ENCODE measurements at places on chromosomes 4 and X.

DNA sequence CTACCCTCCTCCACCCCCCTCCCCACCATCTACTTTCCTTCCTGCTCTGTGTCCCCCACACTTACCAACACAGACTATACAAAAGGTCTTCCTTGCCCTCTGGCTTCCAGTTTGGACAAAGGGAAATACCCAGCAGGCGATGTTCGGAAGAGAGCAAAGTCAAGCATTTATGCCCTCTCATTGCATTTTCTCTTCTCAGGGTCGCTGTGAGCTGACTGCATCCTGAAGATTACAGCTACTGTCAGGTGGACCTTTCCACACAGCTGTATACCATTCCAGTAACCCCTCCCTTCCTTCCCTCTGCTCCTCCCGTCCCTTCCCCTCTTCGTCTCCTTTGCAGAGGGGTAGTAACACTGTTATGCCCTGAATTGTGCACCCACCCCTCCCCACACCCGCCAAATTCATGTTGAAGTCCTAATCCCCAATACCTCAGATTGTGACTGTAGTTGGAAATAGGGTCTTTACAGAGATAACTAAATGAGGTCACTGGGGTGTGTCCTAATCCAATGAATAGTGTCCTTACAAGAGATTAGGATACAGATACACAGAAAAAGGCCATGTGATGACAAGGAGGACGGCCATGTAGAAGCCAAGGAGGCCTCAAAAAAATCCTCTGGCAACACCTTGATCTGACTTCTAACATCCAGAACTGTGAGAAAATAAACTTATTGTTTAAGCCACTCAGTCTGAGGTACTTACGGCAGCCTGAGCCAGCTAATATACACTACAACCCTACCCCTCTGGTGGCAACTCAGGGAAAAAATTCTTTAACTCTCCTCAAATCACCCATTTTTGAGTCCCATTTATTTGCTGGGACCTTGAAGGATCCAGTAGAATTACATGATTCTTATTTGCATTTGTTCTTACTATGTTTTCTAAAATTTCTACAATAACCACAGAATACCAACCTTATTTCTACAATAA lies 11.7 kb downstream of the MORF4L2 start:
- no peak for DNase-seq

GRCh38 chr4:137389911-137390520 lies 142.3 kb downstream of the PCDH18 start:
- no peak for DNase-seq

DNA sequence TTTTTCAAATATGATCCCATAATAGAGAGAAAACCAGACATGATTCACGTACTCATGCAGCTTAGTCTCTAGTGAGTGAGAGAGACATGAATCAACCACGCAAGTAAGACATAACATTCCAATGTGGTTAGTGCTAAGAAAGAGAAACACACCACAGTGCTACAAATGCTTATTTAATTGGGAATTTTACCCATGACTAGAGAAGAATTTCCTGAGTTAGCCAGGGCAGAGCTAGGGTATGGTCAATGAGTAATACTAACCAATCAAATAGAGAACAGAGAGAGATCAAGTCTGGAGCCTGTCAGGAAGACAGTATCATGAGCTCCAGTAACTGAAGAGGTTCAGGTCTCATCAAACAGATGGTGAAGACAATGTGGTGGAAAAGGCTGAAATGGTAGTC lies 495.2 kb downstream of the PDGFC start:
- no peak for DNase-seq

- no peak for DNase-seq
These were observed 152.6 kb upstream of the SLC4A4 start for GRCh38 chr4:71186257-71186565.

DNA sequence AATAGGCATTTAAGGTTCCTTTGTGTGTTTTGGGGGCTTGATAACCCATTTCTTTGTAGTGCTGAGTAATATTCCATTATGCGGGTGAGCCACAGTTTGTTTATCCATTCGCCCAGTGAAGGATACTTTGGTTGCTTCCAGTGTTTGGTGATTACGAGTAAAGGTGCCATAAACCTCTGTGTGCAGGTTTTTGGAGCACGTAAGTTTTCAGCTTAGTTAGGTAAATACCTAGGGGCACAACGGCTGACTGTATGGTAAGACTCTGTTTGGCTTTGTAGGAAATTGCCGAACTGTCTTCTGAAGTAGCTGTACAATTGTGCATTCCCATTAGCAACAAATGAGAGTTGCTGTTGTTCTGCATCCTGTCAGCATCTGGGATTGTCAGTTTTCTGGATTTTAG lies 3.8 kb upstream of the TBL1X start:
- DNase-seq, result no peak

GRCh38 chr4:87375719-87376291 lies 15.2 kb downstream of the HSD17B11 start:
- DNase-seq, result no peak

DNA sequence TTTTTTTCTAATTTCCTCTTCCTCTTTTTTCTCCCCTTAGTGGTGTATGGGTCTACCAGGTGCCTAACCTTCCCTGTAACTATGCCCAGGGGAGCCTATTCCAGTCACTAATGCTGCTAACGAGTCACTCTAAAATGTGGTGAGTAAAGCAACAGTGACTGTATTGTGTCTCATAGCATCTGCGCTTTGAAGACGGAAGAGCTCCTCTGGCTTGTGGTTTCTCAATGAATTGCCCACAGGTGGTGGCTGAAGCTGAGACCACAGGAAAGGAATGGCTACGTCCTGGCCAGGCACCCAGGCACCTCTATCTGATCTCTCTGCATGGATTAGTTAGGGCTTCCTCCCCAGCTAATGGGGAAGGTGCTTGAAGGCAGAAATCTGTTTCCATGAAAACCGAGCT lies 763.5 kb upstream of the FRG1 start:
- no peak for DNase-seq

GRCh38 chr4:81353861-81354260 lies 117.8 kb downstream of the RASGEF1B start:
- no peak for DNase-seq

- no peak for DNase-seq
These were observed 28.2 kb downstream of the IGFBP7 start for GRCh38 chr4:57081651-57082621.

DNA sequence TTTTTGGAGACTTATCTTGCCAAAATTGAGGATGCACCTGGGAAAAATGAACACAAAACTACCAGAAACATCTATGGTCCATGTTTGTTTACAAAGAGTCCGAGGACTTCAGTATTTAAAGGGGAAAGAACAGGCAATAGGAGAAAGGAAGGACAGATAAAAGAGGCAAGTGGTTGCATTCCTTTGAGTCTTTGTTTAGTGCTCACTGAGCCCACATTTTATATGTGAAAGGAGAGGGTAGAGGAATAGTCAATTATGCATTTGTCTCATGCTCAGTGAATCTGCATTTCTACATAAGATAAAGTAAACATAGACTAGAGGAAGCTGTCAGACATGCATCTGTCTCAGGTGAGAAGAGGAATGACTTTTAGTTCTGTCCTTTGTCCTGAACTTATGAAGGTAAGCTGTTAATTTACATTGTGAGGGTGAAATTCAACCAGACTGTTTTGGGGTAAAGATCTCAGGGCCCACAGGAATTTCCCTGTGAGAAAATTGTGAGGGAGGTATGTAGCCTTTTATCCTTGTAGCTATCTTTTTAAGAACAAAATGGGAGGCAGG lies 4.5 kb downstream of the DMP1 start:
- no peak for DNase-seq

- DNase-seq, result no peak
These were observed 100.6 kb downstream of the AKAP4 start for GRCh38 chrX:50100188-50100587.

- no peak for DNase-seq
These were observed 182.2 kb upstream of the STK26 start for GRCh38 chrX:131840799-131841495.

- no peak for DNase-seq
These were observed 59.3 kb downstream of the MAPK10 start for GRCh38 chr4:86300516-86300915.

DNA sequence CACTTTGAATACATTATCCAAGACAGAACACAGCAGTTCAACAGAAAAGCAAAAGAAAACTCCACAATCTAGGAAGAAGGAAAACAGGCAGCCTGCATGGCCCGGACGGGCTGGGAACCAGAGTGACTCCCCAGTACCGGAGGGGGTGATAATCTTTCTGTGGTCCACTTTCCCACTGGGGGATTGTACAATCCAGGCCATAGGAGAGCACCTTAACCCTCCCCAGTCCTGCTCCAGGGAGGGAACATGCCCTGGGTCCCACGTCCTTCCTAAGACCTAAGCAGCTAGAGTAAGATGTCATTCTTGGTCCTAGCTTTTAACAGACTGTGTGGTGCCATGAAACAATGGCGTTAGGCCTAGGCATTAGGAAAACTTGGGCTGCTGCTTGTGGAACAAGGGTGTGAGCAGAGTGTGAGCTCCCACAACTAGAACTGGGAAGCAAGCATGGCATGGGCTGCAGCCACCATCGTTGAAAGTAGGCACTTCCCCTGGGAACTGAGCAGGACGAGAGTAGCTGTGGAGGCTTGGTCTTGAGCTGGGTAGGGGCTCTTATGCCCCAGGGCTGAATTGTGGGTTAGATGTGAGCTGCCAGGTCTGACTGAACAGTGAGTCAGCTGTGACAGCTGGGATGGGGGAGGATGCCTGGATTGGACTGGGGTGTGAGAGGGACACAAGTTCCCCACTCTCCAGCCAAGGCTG lies 42.4 kb downstream of the NAT8L start:
- no peak for DNase-seq

GRCh38 chr4:87734936-87735335 lies 64.4 kb upstream of the IBSP start:
- no peak for DNase-seq

- DNase-seq, result no peak
These were observed 116.0 kb downstream of the SNCA start for GRCh38 chr4:89720981-89721380.

DNA sequence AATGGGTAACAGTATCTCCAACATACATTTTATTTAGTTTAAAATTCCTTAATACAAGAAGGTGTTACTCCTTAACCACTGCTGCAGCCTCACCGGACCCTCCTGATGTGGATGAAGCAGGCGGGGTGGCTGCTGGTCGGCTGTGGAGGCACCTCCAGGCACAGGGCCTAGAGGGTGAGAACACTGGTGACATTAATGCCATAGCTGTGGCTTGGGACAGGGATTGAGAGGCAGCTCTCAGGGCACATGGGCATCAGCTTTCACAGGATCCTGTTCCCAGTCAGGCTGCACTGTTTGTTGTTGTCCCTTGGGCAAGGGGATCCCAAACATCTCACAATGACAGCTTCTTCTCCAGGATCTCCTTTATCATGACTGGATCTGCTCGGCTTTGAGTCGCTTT lies 90.0 kb downstream of the GATB start:
- DNase-seq, result no peak

DNA sequence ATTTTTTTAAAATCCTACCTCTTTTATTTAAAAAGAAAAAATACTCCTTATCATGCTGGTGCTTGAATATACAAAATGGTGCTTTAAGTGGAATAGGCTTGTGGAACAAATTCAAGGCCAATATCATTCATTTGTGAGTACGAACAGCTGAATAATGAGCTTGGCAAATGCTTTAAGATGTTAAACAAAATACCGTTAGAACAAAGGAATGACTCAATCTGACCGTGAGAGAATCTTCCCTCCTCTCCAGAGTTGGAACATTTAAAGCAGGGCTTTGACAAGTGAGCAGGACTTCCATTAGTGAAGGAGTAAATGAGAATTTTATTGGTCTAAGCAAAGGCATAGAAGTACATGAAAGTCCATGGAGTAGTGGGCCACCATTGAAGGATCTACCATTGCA lies 74.5 kb downstream of the DCLK2 start:
- no peak for DNase-seq

DNA sequence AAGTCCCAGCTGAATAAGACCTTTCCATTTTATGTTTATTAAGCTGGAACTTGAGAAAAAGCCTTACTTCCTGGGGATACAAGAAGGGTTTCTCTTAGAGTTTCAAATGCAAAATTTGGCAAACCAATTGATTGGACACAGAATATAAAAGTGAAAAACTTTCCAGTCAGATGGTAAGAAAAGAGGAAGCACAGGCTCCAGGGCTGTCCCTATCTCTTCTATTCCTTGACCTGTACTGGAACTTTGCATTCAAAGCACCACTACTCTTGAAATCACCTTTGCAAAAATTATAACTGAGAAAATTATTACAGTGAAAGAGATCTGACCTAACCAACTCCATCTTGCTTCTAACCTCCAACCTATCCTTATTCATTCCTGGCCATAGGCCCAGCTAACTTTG lies 11.7 kb downstream of the PROM1 start:
- DNase-seq, result no peak

GRCh38 chr4:41418444-41418843 lies 119.5 kb upstream of the LIMCH1 start:
- no peak for DNase-seq

DNA sequence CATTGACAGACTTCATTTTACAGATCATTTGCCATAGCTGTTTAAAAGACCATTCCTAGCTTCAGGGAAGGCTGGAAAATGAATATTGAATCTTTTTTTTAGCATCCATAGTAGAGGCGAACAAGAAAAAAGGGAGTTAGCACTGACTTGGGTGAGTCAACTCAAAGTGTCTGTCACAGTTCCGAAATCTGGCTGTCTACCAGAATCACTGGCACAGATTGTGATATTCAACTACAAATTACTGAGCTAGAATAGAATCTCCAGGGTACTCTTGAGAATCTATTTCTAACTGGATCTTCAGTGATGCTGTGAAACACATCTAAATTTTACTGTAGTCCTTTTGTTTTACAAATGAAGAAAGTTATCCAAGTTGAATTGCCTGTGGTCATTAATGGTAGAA lies 31.5 kb downstream of the SEC24B start:
- DNase-seq, result no peak

- DNase-seq, result no peak
These were observed 505.1 kb downstream of the PPARGC1A start for GRCh38 chr4:23384741-23385140.

DNA sequence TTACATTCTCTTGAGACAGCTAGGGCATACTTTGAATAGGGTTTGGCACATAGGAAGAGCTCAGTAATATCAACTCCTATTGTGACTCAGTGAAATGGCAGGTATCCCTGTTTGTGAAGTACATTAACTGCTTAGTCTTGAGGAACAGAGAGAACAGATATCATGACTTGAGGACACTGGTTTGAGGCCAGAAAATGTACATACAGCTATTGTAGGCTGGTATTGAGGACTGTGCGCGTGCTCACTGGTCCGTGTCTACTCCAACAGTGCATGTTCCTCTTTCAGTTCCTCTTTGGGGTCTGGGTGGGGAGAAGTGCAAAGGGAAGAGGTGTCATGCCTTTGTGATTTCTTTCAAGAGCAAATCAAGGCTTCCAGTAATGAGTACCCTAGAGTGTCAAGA lies 34.6 kb upstream of the TBC1D9 start:
- no peak for DNase-seq

DNA sequence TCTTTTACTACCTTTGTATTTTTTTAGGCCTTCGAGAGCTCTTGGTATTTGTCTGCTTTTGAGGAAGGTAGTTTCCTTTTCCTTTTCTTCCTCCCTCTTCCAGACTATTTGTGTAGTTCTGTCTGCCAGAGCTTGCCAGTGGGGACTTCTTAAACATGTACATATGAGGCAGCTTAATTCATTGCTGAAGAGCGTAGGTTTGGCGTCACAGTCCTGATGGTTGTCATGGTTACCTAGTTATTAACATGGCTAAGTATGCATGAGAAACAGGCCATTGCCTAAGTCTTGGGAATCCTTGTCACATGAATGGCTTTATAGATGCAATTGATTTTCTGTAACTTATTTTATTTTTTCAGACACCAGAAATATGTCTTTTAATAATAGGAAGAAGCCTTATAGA lies 48.5 kb upstream of the ARMCX2 start:
- DNase-seq, result no peak

All from activated T-cell treated with anti-CD3 and anti-CD28 coated beads, Interleukin-2, amount 50 U/mL, for 1 hour (primary cell).